T-helper 17 cell (primary cell): ENCODE measurements at places on chromosomes 5 and 9.

- no peak for DNase-seq
These were observed 87.5 kb downstream of the ANXA2R start for GRCh38 chr5:42952578-42952974.

GRCh38 chr9:108466304-108466703 lies 389.5 kb downstream of the ACTL7B start:
- DNase-seq, result no peak

DNA sequence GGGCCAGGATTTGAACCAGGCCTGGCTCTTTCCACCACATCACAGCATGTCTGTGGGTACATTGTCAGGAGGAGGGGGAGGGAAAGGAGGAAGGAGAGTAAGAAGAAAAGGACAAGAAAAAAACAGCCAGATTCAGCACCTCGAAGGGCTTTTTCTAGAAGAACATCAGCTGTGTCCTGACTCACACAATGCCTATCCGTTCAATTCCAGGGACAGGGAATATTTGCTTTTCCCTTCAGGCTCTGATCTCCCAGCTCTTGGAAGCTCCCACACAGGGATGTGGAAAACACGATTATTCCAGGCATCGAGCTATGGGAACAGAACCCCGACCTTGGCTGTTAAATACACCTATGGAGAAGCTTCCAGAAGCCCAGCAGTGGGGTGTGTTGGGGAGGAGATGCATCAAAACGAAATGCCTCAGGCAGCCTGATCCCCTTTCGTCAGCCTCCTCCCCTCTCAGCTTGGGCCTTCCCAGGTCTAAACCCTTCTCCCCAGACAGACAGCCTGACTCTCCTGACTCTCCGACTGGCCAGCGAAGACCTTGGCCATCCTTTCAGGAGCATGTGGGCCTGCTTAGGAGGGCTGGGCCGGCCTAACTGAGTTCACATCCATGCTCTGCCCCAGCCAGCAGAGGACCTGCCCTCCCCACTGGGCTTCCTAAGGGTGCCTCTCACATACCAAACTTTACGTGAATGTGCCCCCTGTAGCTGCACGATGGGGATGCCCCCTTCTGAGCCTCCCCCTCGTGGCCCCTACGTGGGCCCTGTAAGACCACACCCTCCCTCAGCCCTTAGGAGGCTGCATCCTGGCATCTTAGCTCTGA lies 54.4 kb downstream of the NEURL1B start:
- DNase-seq, result no peak

DNA sequence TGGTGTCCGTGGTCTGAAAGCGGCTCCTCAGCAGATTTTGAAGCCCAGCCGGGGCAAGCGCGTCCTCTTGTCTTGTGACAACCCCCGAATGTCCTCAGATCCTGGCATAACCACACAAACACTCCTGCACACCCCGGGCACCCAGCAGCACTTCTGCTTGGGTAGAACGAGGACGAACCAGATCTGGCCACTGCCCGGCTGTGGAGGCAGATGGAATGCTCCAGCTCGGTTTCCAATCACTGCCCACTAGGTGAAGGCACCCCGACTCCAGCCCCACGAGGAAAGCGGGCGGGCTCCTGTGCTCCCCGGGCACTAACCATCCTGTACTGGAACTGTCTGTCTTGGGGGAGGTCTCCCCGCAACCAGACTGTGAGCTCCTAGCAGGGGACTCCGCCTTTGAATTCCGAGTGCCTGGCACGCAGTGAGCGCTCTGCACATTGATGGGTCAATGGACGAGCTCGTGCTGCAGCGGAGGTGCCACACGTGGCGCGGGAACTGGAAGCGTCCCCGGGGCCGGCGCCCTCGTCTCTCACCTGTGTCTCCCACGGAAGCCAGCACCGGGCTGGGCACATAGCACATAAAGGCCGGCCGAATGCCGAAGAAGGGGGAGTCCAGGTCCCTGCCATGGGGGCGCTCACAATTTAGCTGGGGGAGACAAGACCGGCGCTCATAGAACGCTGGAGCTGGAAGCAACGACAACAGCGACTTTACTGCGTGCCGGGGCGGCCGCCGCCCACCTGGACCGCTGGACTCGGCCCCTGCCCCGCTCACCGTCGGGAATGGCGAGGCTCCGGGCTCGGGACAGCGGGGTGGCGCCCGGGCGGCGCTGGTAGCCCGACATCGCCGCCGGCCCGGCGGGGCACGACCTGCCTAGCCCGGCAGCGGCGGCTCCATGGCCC lies 608 bp downstream of the ENTR1 start:
- peak; percentile 27 for DNase-seq

GRCh38 chr9:108478431-108479332 lies 377.1 kb downstream of the ACTL7B start:
- DNase-seq, result no peak

DNA sequence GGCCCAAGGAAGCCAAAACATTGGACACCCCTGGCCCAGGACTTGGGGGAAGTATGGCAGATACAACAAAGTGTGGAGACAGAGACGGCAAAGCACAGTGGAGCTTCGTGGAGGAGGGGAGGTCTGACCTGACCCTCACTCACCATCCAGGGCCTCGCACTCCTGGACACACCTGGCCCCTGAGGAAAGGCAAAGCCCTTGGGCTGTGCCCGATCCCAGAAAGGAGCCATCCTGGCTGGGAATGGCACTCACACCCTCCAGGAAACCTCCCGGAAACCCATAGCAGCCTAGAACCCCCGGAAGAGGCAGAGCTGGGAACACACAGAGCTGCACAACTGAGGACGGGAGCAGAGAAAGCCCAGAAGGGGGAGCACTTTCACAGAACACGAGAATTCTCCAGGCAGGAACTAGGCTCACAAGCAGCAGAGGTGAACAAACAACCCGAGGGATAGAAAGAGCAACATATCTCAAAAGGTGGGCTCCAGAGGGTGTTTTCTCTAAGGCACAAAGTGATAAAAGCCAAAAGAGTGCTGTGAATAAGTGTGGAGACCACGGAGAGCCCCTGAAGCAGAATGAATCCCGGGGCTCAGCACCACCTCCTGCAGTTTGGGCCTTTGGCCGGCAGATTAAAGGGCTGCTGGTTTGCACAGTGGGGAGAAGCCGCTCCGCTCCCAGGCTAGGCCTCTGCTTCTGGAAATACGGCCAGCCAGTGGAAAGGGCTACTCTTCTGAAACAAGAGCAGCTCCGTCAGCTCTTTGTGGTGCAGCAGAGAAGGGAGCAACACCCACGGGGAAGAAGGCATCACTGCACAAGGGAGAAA lies 108.2 kb downstream of the UBE2R2 start:
- DNase-seq, result no peak

DNA sequence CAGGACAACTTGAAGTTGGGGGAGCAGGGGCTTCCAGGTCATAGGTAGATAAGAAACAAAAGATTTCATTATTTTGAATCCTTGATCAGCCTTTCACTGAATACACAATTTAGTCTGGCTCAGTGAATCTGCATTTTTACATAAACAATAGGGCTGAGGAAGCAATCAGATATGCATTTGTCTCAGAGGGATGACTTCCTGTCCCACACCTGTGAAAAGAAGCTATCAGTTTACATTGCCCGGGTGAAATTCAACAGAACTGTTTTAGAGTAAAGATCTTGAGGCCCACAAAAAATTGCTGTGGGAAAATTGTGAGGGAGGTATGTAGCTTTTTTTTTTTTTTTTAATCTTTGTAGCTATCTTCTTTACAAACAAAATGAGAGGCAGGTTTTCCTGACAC lies 38.3 kb downstream of the DNAJB5 start:
- DNase-seq, result no peak

DNA sequence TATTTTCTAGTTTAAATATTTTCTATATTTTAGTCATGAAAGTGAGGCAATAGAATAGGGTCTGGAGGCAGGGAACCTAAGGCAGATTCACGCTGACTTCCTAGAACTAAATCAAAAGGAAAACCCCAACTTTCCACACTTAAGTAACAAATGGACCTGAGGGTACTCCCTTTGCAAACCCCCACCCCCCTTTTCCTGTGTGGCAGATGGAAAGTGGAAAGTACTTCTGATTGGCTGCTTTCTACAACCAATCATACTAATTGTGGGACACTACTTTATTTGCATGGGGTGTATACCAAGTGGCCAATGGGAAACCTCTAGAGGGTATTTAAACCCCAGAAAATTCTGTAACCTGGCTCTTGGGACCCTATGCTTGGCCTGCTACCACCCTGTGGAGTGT lies 4.8 kb upstream of the CENPH start:
- DNase-seq, result no peak

DNA sequence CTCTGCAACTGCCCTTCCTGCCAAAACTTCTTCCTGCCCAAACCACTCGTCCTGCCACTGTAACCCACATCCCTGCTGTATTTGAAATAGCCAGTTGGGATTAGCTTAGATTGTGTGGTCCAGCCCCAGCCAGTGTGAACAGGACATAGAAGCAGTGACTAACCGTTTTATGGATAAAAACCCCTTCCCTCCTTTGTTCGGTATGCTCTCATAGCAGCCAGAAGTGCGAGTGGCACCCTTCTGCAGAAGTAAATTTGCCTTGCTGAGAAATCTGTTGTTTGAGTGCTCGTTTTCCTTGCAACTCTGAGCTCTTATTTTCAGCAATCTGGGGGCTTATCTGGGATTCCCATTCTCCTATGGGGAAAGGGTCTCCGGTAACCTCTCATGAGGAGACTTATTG lies 470.0 kb downstream of the PRDM9 start:
- DNase-seq, result no peak

DNA sequence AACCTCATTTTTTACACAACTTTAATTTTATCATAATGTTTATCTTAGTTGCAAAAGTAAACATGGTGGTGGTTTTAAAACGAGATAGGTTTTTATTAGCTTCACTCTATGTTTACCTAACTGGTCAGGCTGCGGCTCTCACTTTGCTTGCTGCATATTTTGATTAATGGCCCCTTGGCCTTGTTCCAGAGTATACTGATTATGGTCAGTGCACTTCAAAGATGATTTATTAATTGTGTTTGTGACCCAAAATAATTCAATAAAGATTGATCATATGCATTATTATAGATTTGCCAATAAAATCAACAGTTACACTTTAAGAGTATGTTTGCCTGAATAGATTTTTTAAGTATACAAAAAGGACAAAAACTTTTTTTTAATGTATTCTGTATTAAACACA lies 188.0 kb downstream of the XRCC4 start:
- no peak for DNase-seq

DNA sequence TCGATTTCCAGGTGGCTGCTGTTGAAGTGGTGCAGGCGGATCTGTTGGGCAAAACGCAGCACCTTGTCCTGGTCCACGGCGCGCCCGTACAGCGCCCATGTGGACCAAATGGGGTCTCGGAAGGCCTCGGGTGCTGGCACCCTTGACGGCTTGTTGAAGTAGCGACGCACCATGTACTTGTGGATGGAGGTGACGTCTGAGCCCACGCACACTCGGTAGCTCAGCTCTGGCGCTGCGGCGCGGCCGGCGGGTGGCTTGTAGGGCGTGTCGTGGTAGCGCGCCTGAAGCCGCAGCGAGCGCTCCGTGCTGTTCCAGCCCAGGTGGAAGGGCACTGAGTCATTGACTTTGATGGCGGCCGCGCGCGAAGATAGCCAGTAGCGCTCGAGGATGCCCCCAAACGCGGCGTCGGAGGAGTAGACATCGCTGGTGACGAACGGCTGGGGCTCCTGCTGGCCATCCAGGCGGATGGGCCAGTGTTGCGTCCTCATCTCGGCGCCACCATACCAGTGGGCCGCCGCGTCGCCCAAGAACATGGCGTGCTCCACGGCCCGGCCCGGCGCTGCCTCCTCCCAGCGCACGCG lies 4.7 kb downstream of the MYORG start:
- no peak for DNase-seq

- no peak for DNase-seq
These were observed 404.4 kb downstream of the ZNF608 start for GRCh38 chr5:124342027-124342471.

DNA sequence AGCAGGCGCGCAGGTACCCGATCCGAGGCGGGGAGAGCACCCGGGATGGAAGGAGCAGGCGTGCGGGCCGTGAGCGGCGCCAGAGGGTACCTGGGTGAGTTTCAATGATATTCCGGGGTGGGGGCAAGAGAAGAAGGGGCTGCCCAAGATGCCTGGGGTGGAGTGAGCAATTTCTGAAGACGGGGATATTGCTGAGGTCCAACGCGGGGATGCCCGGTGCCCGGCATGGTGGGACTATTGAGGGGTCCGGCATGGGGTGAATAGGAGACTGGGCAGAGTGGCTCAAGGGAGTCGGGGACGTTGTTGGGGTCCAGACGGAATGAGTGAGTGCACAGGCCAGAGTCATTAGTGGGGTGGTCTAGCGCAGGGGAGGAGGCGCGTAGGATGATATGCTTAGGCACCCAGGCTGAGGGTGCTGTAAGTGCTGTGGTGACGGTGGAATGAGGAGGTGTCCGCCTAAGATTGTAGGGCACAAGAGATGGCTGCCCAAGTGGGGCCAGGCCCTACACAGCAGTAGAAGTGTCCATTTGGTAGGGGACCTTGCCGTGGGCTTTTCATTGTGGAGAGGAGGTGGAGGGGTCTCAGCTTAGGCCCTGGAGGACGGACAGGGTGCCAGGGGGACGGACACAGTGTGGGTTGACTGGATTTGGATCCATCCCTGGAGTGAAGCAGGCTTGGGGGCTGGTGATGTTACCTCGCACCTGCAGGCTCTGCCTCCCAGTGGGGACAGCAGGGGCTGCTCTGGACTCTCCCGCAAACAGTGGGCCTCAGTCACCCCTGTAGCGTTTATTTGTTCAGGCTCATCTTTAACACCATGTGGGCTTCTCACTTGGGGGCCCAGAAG lies 719 bp downstream of the MIGA2 start:
- no peak for DNase-seq

DNA sequence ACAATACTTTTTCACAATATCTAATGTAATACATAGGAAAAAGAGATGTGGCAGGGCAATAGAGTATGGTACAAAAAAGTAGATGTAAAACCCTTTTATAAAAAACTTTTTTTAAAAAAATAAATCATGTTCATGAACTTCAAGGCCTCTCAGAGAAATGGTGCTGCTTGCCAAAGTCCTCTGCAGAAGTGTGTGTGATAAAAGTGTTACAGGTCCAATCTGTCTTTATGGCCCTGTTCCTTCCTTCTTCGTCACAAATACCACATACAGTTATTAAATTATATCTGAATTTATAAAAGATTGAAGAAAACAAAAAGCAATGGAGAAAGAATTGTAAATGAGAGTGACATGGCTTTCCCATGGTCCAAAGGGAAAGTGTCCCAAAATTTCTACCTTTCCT lies 21.7 kb upstream of the CCNH start:
- no peak for DNase-seq

- DNase-seq, result no peak
These were observed 8.3 kb downstream of the NANS start for GRCh38 chr9:98064623-98065392.

GRCh38 chr5:111163000-111163399 lies 61.2 kb upstream of the CAMK4 start:
- no peak for DNase-seq

GRCh38 chr9:9215050-9215449 lies 1397.8 kb downstream of the PTPRD start:
- DNase-seq, result no peak

DNA sequence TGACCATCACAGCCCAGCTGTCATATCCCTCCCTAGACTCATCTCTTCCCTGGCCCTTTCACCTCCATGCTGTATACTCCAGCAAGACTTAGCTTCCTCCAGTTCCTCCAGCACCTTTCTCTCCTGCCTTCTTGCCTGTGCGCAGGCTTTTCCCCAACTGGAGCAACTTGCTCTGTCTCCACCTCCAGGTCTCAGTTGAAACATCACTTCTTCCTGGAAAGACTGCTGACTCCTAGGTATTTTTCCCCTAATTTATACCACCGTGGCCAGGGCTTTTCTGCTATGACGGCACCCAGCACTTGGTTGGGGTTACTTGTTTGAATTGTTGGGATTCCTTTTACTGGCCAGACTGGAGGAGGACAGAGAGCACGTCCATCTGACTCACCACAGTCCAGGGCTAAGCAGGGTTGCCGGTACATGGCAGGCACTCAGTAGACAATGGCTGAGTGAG lies 67.5 kb downstream of the KCNIP1 start:
- DNase-seq, result no peak

- DNase-seq, result no peak
These were observed 512 bp downstream of the PLK2 start for GRCh38 chr5:58459146-58460001.
